ENCODE measurements at places on chromosomes 5 and 9. TPM values are rescaled to one million over a fixed set of nuclear protein-coding genes. Genes with fewer than 3 reads are reported as not detected.

NR4A3 gene
- total RNA-seq = 0.39 TPM

CDX1 gene
- 0.29 TPM for total RNA-seq

OTULINL gene
- 18.3 TPM for total RNA-seq

IFNA21 gene
- not detected for total RNA-seq

CTNND2 gene
- total RNA-seq = 1.2 TPM

TAS2R1 gene
- total RNA-seq = 0.82 TPM

BRIX1 gene
- total RNA-seq = 61.1 TPM

CA9 gene
- not detected for total RNA-seq

PCDHB10 gene
- 0.09 TPM for total RNA-seq

PCDHA4 gene
- total RNA-seq = 0.07 TPM

PTGDS gene
- not detected for total RNA-seq

NRARP gene
- total RNA-seq = 22.1 TPM

ENTPD2 gene
- 3.4 TPM for total RNA-seq

ANKRA2 gene
- 10.2 TPM for total RNA-seq

PLK2 gene
- total RNA-seq = 39.2 TPM

ZNF300 gene
- total RNA-seq = 1.8 TPM

GCNT4 gene
- 3.0 TPM for total RNA-seq

IRGM gene
- total RNA-seq = 0.19 TPM

ASB6 gene
- 18.1 TPM for total RNA-seq

GBGT1 gene
- total RNA-seq = 0.14 TPM

FOXD4L5 gene
- total RNA-seq = 0.25 TPM
